ENCODE measurements at places on chromosomes 6 and 20. TPM values are rescaled to one million over a fixed set of nuclear protein-coding genes. Genes with fewer than 3 reads are reported as not detected.

DNA sequence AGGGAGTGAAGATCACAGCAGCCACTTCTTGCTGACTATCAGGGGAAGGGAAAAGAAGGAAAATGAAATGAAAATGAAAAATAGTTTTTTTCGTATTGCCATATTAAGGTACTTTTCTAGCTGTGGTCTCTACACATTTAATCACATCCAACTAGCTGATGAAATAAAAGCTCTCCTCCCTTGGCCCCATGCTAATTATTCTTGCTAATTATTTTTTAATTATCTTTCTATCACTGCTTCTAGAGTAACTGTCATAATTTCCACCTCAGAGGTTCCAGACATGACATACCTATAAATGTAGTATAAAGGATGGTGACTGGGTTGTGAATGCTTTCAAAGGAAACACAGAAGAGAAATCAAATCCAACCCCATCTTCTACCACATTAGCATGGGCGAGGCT, 334.1 kb upstream of the MAN1A1 start:
- DNase-seq, result no peak

GRCh38 chr6:45431317-45432065, 53.8 kb upstream of the SUPT3H start:
- no peak for DNase-seq

GRCh38 chr6:40390144-40390800, 196.9 kb downstream of the LRFN2 start:
- no peak for DNase-seq

DNA sequence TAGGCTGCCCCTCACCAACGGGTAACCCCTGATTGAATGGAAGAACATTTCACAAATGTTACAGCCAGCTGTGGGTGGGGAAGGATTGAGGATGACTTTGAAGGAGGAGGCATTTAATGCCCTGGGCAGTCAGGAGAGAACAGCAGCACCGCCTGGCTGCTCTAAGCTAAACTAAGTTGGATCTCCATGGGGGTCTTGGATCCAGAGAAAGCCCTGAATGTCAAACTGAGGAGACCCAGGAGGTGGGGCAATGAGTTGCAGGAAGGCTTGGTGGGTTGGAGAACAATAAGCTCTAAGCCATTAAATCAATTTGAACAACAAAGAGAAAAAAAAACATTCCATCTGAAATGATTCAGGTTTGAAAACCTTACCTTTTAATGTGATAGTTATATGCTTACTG, 35.4 kb downstream of the TMX4 start:
- no peak for DNase-seq

- no peak for DNase-seq
These were observed 200.2 kb downstream of the CBLN4 start for GRCh38 chr20:55805138-55805537.

- DNase-seq, result no peak
These were observed 7.9 kb upstream of the BHLHE23 start for GRCh38 chr20:63014710-63015109.

GRCh38 chr6:144012534-144012933, 4.5 kb upstream of the PLAGL1 start:
- DNase-seq, result no peak

- no peak for DNase-seq
These were observed 100.5 kb upstream of the SLC22A23 start for GRCh38 chr6:3557336-3557735.

DNA sequence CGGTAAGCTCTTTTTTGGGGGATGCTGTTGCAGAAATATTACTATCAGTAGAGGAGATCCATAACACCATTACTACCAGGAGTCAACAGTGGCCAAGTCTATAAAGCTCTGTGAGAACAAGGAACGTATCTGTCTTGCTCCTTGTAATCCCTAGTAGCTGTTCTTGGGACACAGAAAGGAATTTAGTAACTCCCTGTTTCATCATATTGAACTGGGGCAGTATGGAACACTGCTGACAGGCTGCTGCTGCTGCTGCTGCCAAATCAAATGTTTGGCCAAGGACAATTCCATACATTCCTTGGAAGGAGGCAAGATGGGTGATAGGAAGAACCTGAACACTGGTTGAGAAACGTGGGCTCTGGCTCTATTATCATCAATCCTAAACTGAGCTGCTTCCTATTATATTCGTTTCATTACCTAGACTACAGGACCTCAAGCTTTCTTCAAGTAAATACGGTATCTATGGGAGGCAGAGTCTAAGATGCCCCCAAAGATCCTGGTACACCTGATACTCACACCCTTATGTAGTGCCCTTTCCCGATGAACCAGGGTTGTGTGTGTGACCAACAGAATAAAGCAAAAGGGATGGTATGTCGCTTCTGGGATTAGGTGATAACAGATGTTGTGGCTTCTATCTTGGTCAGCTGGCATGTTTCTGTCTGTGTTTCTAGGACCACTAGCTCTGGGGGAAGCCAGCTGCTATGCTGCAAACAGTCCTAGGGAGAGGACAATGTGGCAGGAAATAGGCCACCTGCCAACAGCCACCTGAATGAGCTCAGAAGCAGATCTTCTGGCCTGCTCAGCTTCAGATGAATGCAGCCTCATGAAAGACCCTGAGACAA, 39.5 kb downstream of the ELOVL5 start:
- DNase-seq, result no peak

The PIGT gene
- 62.0 TPM for polyA plus RNA-seq

The SLC52A3 gene
- polyA plus RNA-seq, result 0.56 TPM

The BPIFA1 gene
- polyA plus RNA-seq, result not detected

The RSPO3 gene
- polyA plus RNA-seq, result 120 TPM
